ENCODE measurements at places on chromosomes 12 and 14. TPM values are rescaled to one million over a fixed set of nuclear protein-coding genes. Genes with fewer than 3 reads are reported as not detected.

DNA sequence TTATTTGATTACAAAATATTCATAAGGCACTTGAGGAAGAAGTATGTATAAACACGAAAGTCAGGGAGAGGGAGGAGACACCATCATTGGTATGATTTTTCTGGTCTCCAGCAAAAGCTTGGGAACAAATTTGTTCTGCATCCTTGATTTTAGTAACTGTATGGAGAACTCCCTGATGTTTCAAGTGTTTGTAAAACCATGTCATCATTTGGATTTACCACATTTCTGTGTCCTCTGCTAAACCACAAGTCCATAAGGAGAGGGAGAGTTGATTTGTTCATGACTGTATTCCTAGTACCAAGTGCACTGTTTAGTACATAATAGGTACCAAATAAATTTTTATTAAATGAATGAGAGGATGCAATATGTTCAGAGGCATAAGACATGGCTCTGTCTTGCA lies 181.1 kb downstream of the BTG1 start:
- DNase-seq = no peak

The PLA2G1B gene
- total RNA-seq = 67.3 TPM

The RACGAP1 gene
- total RNA-seq = 19.3 TPM

DNA sequence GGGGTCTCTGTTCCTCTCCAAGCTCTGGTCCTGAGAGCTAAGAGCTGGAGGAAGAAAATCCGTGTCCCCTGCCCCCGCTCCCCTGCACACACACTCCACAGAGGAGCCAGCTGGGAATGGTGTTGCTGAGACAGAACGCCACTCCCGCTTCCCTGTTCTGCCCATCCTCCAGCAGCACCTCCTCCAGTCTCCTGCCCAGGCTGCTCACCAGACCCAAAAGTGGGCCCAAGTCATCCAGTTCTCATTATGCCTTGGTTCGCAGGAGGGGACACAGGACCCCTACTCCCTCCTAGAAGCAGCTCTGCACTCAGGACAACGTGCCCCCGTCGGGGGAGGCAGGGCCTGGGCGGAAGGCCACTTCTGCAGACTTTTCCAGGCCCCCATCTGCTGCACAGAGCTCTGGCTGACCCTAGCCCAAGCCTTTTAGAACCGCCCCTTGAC lies 830 bp upstream of the TRMT61A start:
- DNase-seq = no peak

- no peak for DNase-seq
These were observed 473.1 kb downstream of the EGLN3 start for GRCh38 chr14:33477797-33478196.
